K562 (cell line): ENCODE measurements at places on chromosomes 2 and 18.
A peak's percentile ranks its signal among the peaks of the same experiment; 100 is the strongest.

GRCh38 chr2:135091681-135092080 lies 39.6 kb downstream of the RAB3GAP1 start:
- DNase-seq, result no peak

DNA sequence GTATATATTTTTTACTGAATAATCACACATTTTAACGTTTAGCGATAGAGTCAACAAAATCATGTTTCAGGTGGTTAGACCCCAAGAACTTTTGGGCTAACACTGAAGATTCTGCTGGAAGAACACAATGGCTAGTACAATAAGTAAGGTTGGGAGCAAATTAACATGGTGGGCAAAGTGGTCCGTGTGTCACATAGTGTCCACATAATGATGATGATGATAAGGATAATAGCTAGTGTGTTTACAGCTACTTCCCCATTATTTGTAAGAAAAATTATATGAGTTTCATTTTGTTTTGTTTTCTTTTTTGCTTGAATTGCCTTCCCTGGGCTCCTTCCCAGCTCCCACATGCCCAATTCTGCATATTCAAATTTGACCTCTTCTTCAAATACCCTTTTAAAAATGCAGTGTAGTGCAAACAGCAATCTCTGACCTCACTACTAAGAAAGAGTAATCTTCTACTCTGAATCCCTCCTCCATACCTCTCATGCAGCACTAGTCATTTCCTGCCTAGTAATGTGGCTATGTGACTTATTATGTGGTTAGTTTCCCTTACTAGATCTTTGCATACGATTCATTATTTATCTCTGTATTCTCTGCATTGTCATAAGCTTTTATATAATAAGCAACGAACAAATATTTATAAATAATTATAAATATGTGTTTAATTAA lies 16.9 kb upstream of the VPS54 start:
- DNase-seq, result no peak

DNA sequence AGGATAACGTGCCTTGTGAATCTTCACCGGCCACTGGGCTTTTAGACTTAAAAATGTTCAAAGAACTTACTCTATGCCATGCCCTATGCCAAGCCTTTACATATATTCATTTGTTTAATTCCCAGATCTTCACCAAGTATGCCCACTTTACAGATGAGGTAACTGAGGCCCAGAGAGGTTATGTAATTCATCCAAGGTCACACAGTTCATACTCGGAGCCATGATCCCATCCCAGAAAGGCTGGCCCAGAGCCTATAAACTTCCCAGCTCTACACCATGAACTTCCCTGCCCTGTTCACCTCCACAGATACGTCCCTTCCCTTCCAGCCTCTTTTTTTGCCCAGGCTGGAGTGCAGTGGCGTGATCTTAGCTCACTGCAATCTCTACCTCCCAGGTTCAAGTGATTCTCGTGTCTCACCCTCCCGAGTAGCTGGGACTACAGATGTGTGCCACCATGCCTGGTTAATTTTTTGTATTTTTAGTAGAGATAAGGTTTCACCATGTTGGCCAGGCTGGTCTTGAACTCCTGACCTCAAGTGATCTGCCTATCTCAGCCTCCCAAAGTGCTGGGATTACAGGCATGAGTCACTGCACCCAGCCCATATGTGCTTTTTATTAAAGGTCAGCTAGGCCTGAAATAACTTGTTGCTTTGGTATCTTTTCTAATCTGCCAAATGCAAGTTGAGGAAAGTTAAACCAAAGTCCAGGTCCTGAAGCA lies 44.1 kb downstream of the MTHFD2 start:
- DNase-seq, result no peak

DNA sequence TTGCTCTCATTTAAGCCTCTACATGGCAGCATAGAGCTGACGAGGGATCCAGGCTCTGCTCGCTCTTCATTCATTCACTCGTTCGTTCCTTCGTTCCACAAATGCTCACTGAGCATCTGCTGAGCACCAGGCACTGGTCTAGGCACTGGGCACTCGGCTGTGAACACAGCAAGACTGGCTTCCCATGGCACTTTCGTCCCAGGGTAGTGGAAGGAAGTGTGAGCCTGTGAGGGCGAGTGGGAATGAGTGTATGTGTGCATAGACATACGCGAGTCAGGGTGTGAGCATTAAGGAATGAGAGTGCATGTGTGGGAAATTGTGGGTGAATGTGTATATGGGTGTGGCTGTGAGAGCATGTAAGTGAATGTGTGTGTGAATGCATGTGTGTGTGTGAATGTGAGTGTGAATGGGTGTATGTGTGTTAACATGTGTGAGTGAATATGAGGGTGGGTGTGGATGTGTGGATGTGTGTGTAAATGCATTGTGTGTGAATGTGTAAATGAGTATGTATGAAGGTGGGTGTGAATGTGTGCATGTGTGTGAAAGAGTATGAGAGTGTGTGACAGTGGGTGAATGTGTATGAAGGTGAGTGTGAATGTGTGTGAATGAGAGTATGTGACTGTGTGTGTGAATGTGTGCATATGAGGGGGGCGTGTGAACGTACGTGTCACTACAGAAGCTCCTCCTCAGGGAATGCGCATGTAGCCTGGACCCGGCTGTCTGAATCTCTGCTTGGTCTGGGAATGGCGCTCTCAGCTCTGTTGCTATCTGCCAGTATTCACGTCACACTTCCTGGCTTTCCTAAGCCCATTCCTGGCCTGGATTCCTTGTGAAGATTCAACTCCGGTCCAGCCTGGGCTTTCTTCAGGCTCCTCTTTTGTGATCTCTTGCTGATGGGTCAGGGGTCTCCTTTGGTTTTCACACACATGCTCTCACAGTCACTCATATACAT lies 28.8 kb downstream of the SNORC start:
- no peak for DNase-seq

DNA sequence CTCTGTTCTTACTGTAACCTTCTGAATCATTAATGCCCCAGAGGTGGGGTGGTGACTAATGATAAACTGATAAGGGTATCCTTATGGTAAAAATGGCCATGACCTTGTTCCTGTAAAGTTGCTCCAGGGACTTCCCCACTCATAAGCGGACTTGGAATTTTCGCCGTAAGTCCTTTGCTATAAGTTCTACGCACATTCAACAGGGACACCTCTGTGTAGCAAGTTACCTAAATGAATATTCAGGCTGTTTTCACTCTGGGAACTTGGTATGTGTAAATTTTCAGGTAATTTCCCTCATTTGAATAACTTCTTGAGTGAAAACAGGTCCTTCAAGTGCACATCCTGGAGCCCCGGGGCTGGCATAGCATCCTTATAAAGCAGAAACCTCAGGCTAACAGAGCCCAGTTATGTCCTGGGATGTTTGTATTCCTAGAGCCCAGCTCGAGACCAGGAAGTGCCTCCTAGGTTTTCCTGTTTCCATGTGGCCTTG lies 9.4 kb upstream of the AGFG1 start:
- DNase-seq, result no peak

DNA sequence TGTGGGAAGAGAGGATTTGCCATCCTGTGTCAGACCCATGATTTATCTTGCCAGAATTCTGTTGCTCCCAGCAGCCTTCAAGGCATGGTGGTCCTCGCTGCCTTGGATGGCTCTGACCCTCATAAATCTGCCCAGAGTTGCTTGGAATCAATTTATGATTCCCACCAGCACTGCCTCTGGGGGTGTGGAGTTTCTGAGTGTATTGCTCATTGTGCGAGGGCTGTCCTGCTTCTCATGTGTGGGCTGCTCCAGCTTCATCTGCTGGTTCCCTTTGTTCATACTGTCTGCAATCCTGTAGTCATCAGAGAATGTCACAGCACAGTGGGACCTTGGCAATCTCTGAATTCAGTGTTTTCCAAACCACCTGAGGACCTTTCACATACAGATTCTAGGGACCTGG lies 139.8 kb downstream of the CLIP4 start:
- DNase-seq, result no peak

DNA sequence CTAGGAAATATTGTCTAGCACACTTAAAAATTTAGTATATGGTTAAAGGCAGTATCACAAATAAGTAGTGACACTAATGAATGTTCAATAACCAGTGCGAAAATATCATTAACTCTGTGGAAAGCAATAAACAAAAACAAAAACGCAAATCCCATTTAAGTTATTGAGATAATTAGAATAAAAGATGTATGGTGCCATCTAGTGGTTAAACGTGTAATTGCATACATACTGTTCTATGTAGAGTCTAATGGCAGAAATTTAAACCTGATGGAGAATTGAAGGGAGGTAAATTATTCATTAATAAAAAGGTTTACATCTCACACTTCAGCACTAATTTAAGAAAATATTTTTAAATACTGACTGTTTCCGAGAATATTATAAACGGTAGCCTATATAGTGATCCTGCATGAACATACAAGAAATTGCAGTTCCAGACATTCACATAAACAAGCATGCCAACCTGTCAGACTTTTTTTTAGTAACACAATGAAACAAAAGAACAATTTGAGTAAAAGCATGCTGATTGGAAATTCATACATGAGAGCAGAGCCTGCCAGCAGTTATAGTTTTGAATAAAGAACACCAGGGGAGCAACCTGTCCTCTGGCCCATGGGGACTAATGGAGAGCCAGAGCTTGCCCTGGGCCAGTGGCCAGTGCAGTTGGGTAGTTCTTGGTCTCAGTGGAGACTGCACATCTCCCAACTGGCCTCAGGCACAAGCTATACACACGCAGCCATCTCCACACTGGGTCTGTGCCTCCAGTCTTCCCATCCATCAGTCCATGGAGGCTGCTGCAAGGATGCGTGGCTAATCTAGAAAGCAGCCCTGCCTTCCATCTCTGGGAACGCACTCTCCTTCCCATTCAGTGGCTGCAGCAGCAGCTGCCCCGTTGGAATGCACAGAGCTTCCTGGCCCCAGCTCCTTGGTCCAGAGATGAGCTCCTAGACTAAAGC lies 28.0 kb downstream of the GCG start:
- DNase-seq, result peak; percentile 44

DNA sequence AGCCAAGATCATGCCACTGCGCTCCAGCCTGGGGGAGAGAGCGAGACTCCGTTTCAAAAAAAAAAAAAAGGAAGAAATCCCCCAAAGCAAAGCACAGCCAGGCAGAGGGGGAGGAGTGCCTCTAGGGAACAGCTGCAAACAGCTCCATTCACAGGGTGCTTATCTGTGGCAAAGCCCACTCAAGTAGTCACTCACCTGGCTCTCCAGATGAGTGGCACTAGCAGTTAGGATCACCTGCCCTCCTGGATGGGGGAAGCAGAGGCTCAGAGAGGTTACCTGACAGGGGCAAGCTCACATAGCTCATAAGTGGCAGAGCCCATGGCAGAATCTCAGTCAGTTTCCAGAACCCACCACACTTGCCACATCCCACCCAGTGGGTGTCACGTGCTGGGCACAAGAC lies 30.3 kb downstream of the TFCP2L1 start:
- DNase-seq, result no peak

DNA sequence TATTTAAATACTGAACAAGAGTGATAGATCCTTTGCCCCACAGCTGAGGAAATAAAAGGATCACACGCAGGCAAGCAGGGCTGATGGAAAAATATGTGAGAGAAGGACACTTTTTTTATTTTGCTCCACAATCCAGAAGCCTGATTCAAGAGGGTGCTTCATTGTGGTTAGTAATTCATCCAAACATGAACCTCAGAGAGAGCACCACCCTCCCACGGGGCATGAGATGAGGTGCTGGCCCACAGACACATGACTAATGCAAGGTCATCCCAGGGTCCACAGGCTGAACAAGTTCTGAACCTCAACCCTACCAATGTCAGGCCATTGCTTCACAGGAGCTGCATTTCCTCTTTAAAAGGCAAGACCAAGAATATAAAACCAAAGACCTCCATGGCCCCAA lies 239.6 kb downstream of the MREG start:
- DNase-seq, result no peak

DNA sequence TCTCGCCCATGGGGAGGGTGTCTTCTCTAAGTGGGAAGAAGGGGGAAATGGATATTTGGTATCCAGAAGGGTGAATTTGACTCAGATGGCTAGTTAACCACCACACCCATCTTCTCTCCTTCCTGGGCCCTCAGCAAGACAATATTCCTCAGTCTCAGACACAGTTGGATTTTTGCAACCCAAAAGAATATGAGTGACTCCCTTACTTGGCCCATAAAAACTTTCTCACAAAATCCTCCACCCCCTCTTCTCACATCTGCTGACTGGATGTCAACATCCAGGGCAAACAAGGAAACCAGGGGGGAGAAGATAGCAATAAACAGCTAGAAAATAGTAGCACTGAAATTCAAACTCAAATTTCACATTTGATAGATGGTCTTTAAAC lies 35.3 kb upstream of the GCC2 start:
- DNase-seq, result no peak

GRCh38 chr2:146893500-146894041 lies 951.3 kb upstream of the ACVR2A start:
- DNase-seq, result no peak

DNA sequence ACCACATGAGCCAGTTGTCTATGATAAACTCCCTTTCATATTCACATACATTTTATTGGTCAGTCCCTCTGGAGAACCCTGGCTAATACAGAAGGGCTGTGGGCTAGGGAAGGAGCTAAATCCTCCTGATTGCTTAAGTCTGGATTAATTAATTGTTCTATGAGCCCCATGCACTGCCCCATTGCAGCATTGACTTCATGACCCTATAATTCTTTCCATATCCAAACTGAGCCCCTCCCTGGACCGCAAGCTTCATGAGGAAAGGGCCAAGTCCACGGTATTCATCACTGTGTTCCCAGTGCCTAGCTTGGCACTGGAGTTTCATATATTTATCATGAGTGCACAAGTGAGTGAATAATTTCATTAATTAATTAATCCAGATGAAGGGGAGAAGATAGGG lies 124.0 kb downstream of the MBD2 start:
- no peak for DNase-seq

GRCh38 chr2:3253913-3254441 lies 123.6 kb downstream of the EIPR1 start:
- DNase-seq, result no peak

- DNase-seq, result no peak
These were observed 32.1 kb upstream of the SPAG16 start for GRCh38 chr2:213252206-213252605.

DNA sequence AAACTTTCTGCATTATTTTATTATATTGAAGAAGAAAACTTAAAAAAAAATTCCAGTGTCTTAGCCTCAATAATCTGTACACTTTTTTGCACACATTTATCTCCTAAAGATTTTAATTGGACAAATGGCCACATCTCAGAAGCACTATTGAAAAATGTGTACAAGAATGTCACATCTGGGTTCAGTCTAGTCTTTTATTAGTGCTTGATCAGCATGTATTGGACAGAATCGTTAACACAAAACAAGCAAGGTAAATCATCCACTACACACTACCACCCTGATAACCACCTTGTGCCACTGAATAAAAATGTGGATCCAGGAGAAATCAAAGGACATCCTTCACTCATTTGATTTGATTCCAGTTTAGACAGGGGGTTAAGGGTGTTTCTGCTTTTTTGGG lies 554.8 kb downstream of the ARHGAP15 start:
- DNase-seq, result no peak

GRCh38 chr2:67471681-67472080 lies 74.5 kb downstream of the ETAA1 start:
- no peak for DNase-seq
